ENCODE measurements at places on chromosomes 3 and 15.

GRCh38 chr3:51721062-51721745 is 14.3 kb downstream of the GRM2 start:
- no peak for DNase-seq

GRCh38 chr15:77696871-77697270 is 64.2 kb upstream of the LINGO1 start:
- DNase-seq, result no peak

DNA sequence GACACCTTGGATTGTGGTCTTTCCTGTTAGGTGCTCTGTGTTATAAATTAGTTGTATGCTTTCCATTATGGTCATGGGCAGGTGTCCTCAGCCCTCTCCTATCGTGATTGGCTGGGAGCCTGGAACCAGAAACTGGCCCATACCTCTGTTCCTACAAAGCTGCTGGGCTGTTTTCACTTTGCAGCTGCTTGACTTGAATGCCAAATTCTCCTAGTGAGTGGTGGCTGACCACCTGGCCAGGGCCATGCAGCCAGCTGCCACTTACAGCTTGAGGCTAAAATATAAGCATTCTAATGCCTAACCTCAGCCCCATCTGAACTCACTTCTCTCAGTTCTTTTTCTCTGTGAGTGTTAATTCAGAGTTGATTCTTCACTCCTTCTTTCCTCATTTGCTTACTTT is 239.3 kb upstream of the GBE1 start:
- no peak for DNase-seq

GRCh38 chr3:192219926-192220325 is 507.4 kb downstream of the FGF12 start:
- no peak for DNase-seq
